T-cell (primary cell): ENCODE measurements at places on chromosomes 16 and 17. TPM values are rescaled to one million over a fixed set of nuclear protein-coding genes. Genes with fewer than 3 reads are reported as not detected.

Gene ZP2
- total RNA-seq = not detected

Gene ABAT
- total RNA-seq = 13.2 TPM

Gene GPR179
- 0.10 TPM for total RNA-seq

Gene SLX1A
- total RNA-seq = 31.6 TPM

Gene SDK2
- total RNA-seq = 8.3 TPM

Gene RAP1GAP2
- total RNA-seq = 13.3 TPM
